ENCODE measurements at places on chromosomes 3 and 15.

GRCh38 chr3:141049681-141050080 lies 1.5 kb upstream of the SPSB4 start:
- peak; percentile 10 for DNase-seq

GRCh38 chr3:36097209-36097608 lies 283.1 kb upstream of the STAC start:
- no peak for DNase-seq

DNA sequence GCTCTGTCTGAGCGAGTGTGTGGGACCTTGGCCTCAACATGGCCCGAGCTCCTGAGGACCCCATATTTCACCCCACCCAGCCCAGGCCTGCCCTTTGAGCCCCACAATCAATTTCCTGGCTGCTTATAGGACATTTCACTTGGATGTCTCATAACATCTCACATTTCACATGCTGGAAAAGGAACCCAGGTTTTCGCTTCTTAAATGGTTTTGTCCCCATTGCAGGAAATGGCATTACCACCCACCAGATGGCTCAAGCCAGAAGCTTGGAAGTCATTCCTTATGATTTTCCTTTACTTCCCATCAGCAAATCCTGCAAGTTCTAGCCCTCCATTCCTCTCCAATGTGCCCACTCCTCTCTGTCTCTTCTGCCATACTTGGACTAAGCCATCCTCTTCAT lies 14.9 kb downstream of the ITGA11 start:
- no peak for DNase-seq

DNA sequence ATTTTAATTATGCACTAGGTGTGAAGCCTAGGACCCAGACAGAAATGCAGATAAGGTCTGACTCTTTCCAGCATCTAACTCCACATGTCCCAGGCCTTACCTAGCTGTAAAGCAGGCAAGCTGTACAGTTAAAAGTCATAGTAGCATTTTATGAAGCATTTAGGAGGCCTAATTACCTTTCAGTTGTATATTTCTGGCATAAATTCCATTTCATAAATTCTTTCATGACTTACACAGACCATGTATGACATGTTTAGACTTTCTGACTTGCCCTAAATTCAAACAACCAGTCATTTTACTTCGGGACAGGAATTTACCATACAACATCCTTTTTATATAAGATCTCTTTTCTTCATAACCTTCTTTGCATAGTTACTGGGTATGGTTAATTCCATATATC lies 35.3 kb upstream of the THUMPD3 start:
- no peak for DNase-seq

- no peak for DNase-seq
Measured at GRCh38 chr3:153087595-153088566, 74.1 kb upstream of the RAP2B start.

- DNase-seq = no peak
Measured at GRCh38 chr15:77706482-77707244, 74.0 kb upstream of the LINGO1 start.

DNA sequence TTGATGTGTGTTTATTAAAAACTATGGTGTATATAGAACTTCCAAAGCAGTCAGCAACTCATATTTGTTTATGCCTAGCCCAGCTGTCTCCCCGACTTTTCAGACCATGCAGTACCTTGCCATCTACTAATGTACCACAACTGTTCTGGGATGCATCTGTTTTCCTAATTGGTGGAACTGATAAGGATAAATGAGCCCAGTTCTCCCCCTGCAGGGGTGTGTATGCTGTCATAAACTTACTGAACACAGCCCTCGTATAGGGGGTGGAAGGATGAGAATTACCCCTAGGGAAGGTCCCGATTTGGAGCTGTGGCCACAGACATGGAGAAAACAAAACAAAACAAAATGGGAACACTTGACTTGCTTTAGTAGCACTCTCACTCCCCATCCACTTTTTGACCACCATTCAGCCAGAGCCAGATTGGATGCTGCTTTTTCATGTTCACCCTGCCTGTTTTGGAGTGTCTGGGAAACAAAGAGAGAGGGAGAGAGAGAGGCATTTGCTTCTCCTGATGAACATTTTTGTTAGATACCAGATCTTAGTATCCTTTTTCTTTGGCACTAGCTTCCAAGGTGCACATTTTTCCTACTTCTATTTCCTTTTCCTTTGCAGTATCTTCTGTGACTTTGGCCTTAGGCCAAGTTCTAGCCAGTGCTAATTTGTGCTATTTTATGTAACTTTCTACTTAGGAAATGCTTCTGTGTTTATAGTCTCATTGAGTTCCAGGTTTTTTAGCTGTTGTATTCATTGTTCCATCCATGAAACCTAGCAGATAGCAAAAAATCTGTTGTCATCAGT lies 29.1 kb downstream of the CADM2 start:
- no peak for DNase-seq

- DNase-seq = no peak
Measured at GRCh38 chr15:32838338-32838737, 120.5 kb downstream of the GREM1 start.

DNA sequence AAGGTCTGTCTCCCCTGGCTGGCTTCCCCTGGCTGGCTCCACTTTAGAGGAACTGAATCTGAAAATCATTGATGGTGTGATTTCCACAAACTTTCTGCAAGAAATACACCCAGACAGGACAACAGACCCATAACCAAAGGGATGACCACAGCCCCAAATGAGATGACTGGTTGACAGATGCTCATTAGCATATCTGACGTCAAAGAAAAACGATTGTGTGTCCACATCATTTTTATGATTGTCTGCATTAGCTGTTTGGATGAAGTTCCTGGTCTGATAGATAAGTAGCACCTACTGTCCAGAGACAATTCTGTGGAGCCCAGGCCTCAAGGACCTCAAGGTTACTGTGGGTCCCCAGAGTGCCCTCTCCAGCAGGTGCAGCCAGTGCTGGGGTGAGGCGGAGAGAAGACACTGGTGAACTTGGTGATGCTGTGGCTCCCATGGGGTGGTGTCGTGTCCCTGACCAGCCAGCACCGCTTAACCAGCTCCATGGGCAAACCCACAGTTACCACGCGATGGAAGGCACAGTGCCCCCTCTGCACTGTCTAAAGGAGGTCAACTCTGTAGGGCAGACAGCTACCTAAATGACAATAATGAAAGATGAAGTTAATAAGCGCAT lies 127.4 kb downstream of the NSMCE3 start:
- DNase-seq = no peak

GRCh38 chr15:77494073-77494867 lies 73.6 kb downstream of the HMG20A start:
- no peak for DNase-seq
